ENCODE measurements at places on chromosomes 13 and 19.
A peak's percentile ranks its signal among the peaks of the same experiment; 100 is the strongest.

DNA sequence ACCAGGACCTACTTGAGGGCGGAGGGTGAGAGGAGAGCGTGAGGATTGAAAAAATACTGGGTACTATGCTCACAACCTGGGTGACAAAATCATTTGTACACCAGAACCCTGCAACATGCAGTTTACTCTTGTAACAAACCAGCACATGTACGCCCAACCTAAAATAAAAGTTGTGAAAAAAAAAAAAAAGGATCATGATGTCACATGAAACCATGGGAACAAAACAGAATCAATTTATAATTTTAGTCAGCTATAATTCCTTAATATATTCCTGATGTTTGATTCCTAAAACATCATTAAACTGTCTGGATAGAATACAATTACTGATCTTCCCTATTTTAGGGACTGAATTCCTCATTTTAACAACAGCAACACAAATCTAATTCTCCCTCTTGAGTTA lies 160.6 kb upstream of the SPRY2 start:
- no peaks in the 10 kb centered on the region for H3K27me3 ChIP-seq
- H3K27ac ChIP-seq: no peak overlapping the region
- no peak overlapping the region for H3K4me3 ChIP-seq
- H3K36me3 ChIP-seq: no peaks in the 10 kb centered on the region
- H3K4me1 ChIP-seq: no peaks in the 10 kb centered on the region
- no peak for DNase-seq

DNA sequence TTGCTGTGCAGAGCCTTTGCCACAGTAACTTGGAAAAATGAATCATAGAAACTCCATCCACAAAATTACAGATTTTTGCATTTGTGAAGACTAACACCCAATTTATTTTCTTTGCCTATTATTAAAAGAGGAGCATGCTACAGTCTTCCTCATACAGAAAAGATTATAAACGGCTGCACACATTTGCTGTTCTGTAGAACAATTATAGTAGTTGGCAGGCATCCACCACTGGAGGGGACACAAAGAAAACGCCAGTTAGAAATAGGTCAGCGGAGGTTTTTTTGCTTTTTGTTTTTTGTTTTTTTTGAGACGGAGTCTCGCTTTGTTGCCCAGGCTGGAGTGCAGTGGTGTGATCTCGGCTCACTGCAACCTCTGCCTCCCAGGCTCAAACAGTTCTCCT lies 51.6 kb downstream of the SACS start:
- no peak overlapping the region for H3K4me3 ChIP-seq
- no peak overlapping the region for H3K27ac ChIP-seq
- peaks cover 16% of the 10 kb centered on the region for H3K4me1 ChIP-seq
- no peaks in the 10 kb centered on the region for H3K27me3 ChIP-seq
- no peaks in the 10 kb centered on the region for H3K36me3 ChIP-seq
- DNase-seq: no peak

DNA sequence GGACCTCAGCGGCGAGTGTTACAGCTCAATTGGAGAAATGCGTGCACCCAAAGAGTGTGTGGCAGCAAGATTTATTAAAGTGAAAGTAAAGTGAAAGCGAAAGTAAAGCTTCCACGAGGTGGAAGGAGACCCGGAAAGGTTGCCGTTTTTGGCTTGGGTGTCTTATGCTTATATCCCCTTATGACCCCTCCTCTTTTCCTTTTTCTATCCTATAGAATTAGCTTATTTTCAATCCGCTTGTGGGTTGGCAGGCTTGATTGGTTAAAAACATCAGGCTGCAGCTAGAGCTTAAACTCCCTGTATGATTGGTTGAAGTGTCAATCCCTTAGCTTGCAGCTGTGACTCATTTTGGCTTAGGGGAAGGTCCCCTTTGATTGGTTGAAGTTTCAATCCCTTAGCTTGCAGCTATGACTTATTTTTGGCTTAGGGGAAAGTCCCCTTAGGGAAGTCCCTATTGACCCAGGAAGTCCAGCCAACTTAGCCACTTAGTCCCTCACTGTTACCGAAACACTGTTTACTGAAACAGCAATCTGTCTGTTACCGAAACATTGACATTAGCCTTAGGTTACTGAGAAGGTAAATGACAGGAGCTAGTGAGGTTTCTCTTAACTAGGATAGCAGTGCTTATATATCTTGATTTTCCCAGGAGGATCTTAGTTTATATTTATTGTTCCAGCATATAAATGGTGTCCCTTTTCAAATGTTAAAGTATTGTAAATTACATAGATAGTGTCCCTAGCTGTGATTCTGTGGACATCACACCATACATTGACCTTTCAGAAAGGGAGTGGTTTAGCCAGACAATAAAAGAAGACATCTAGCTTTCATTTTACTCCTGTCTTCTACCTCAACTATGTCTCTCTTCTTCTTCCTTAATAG lies 575.8 kb downstream of the DACH1 start:
- H3K27ac ChIP-seq: peak overlapping the region; percentile 56
- DNase-seq: peak; percentile 74
- no peaks in the 10 kb centered on the region for H3K27me3 ChIP-seq
- no peaks in the 10 kb centered on the region for H3K36me3 ChIP-seq
- H3K4me1 ChIP-seq: peaks cover 9% of the 10 kb centered on the region

DNA sequence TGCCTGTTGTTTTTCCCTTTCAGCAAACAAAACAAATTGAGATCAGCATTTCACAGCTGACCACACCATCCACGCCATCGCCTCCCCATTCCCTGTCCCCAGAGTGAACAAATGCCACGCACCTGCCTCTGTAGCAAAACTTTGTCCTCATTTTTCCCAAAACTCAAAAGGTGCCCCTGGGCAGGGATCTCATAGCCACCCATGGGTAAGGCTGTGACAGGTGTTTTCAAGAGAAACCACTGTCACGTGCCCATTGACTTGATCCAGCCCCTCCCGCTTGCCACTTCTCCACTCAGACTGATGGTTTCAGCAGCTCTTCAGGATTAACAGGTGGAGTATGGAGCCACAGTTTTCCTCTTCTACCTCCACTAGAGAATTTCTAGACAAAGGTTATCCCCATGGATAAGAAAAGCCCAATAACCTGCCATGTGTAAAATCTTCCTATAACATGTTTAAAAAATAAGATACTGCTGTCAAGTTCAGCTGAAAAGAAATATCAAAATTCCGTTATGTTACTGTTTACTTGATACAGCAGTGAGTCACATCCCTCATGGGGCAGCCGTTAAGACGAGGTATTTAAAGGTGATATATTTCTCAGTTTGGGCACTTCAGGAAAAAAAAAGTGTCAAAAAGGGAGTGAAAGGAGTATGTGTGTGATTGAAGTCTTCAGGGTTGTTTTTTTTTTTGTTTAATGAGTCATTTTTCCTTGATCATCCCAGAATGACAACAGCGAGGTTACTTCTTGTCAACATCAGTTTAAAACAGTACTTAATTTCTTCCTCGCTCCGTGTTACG lies 63.5 kb upstream of the GPR183 start:
- peaks cover 86% of the 10 kb centered on the region for H3K4me1 ChIP-seq
- peak; percentile 35 for DNase-seq
- peak overlapping the region; percentile 82 for H3K27ac ChIP-seq
- H3K4me3 ChIP-seq: no peak overlapping the region

GRCh38 chr19:21699197-21699596 lies 68.2 kb downstream of the ZNF100 start:
- no peaks in the 10 kb centered on the region for H3K36me3 ChIP-seq
- no peak for DNase-seq
- H3K4me1 ChIP-seq: no peaks in the 10 kb centered on the region
- H3K4me3 ChIP-seq: no peak overlapping the region
- no peaks in the 10 kb centered on the region for H3K27me3 ChIP-seq

DNA sequence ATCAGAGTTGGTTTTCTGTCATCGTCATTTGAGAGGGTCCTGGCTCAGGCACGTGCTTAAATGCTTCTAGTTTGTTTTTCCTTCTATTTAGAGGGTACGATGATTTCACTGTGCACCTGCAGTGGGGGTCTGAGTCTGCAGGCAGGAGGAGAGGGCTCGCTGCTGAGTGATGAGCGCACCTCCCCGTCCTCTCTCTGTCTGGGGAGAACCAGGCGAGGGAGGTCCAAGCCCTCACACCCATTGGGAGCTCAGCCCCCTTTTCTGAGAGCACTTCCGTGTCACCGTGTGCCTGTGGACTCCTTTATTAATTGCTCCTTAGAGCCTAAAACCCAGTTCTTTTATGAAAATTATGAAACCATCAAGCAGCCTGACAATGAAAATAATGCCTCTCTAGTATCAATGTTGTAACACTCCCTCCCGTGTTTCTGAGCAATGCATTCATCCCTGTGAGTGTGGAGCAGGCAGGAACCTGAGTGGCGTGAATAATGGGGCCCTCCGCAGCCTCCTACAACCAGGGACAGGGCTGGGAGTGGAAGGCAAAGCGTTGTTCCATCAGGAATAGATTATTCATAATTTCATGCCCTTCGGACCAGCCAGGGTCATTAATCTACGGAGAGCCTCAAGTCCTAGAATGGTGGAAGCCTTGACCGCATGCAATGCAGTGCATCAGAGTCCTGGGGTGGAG lies 191.6 kb downstream of the UQCRFS1 start:
- no peaks in the 10 kb centered on the region for H3K36me3 ChIP-seq
- no peaks in the 10 kb centered on the region for H3K27me3 ChIP-seq
- DNase-seq: no peak
- no peak overlapping the region for H3K27ac ChIP-seq
- no peaks in the 10 kb centered on the region for H3K4me1 ChIP-seq

DNA sequence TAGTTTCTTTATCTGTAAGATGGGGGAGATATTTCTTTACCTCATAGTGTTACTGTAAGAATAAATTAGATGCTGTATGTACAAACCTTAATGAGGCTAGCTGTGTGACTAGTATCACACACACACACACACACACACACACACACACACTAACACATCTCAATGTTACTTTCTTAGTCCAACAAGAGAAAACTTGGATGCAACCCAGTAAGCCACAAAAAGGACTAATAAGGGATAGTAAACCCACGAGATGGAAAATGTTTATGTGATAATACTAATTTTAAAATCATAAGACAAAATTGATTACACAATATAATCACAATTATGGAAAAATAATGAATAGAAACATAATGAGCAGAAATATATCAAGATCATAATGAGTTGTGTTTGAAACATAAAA lies 437.7 kb upstream of the ZNF507 start:
- H3K36me3 ChIP-seq: no peaks in the 10 kb centered on the region
- no peak overlapping the region for H3K4me3 ChIP-seq
- DNase-seq: no peak
- no peak overlapping the region for H3K27ac ChIP-seq
- no peaks in the 10 kb centered on the region for H3K4me1 ChIP-seq

- H3K36me3 ChIP-seq: no peaks in the 10 kb centered on the region
- DNase-seq: peak; percentile 93
- peaks cover 37% of the 10 kb centered on the region for H3K4me1 ChIP-seq
- no peaks in the 10 kb centered on the region for H3K27me3 ChIP-seq
Measured at GRCh38 chr19:34269968-34270621, 15.7 kb downstream of the GARRE1 start.

GRCh38 chr19:4578552-4579248 lies 19.2 kb upstream of the SEMA6B start:
- H3K27ac ChIP-seq: no peak overlapping the region
- DNase-seq: no peak
- H3K4me3 ChIP-seq: no peak overlapping the region
- no peaks in the 10 kb centered on the region for H3K4me1 ChIP-seq

- H3K27ac ChIP-seq: no peak overlapping the region
- no peaks in the 10 kb centered on the region for H3K36me3 ChIP-seq
- no peak for DNase-seq
- H3K4me3 ChIP-seq: no peak overlapping the region
Measured at GRCh38 chr13:29707876-29708543, 112.5 kb upstream of the SLC7A1 start.

DNA sequence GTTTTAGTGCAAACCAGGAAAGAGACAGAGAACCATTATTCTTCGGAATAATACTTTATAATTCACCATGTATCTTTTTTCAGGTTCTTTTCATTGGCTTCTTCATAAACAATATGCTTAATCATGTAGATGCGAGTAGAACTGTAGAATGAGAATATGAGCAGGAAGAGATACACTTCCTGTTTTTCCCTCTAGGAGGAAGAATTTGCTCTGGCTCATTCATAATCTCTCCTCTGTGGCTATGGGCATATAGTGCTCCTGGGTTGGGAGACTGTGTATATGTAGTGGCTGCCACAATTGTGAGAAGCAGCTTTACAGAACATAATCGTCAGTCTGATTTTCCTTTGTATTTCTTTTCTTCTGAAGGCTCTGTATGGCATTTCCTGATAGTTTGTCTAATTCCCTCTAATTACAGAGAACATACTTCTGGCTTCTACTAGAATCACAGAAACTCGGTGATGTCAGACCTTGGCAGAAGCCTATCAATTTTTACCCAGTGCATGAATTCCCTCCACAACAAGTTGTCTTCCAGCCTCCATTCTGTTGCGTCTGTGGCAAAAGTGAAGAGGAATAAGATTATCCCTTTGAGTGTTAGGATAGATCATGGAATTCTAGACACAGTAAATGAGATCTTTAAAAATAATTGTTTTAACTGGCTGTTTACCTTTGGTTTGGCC lies 2.9 kb upstream of the DCLK1 start:
- H3K4me3 ChIP-seq: no peak overlapping the region
- H3K4me1 ChIP-seq: no peaks in the 10 kb centered on the region
- no peak for DNase-seq
- H3K27ac ChIP-seq: no peak overlapping the region
- H3K27me3 ChIP-seq: no peaks in the 10 kb centered on the region
- H3K36me3 ChIP-seq: no peaks in the 10 kb centered on the region

GRCh38 chr19:48255376-48256303 lies at the start of gene CARD8:
Gene CARD8 (minus strand): TSS chr19:48255912. CDS start chr19:48241020, 14,892 bp downstream.
- peak within 1 kb of the TSS; percentile 88 for H3K27ac ChIP-seq
- peaks cover 56% of the 10 kb centered on the region for H3K4me1 ChIP-seq
- H3K36me3 ChIP-seq: no peaks in the 10 kb centered on the region
- no peaks in the 10 kb centered on the region for H3K27me3 ChIP-seq
- H3K4me3 ChIP-seq: peak within 1 kb of the TSS; percentile 100

DNA sequence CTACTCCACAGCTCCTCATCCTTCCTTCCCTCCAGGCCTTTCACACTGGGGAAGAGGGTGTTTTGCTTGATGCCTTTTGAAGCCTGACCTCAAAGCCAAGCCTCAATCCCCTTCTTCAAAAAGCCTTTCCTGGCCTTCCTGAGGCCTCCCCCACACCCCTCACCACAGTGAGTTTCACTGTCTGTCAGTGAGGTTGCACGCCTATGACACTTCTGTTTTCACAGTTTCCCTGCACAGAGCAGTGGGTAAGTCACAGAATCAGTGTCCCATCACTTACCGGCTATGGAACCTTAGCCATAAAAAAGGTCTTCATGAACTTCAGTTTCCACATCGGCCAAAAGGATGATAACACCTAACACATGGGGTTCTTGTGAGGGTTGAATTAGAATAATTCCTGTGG lies 371.4 kb downstream of the UQCRFS1 start:
- no peaks in the 10 kb centered on the region for H3K4me1 ChIP-seq
- H3K27me3 ChIP-seq: no peaks in the 10 kb centered on the region
- H3K4me3 ChIP-seq: no peak overlapping the region
- DNase-seq: no peak

DNA sequence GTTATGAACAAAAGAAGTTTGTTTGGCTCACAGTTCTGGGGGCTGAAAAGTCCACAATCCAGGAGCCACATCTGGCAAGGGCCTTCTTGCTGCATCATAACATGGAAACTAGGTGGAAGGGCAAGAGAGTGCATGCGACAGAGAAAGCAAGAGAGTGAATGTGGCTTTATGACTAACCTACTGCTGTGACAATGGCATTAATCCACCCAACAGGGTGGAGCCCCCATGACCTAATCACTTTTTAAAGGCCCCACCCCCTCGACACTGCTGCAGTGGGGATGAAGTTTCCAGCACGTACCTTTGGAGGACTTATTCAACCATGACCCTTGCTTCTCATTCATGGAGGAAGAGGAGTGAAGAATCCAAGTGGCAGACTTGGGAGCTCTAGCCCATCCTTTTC lies 30.0 kb upstream of the RFXAP start:
- no peak overlapping the region for H3K4me3 ChIP-seq
- H3K36me3 ChIP-seq: no peaks in the 10 kb centered on the region
- no peaks in the 10 kb centered on the region for H3K4me1 ChIP-seq
- H3K27ac ChIP-seq: no peak overlapping the region
